ENCODE measurements at places on chromosomes 16 and 17.

DNA sequence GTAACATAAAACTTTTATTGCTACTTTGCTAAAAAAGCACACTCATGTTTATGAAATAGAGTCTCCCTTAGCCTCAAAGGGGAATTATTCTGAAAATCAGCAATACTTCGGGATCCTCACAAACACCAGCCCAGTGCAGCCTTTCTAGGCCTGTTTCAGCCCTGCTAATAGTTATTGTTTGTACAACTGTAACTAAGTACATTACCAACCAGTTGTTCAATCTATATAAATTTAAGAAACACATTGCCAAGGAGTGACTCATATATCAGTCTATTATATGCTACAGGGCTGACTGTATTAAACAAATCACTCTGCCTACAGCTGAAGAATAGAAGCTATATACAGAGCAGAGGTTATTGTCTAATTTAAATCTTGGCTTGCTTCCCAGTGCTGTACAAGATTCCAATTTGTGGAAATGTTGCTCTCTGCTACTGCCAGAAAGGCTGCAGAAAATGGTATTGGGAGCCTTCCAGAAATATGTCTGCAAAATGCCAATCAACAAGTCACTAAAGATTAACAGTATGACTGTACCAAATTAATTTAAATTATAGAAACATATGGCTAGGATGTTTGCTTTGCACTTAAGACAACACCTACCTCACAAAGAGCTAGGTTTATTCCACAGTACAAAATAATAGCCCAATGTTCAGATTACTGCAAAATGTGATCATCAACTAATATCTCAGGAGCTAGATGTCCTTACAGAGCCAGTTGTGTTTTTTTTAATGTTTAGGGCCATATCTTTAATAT, 49.7 kb downstream of the TOX3 start:
- no peak overlapping the region for H3K27ac ChIP-seq
- no peak overlapping the region for H3K4me3 ChIP-seq
- H3K27me3 ChIP-seq = peaks cover 10% of the 10 kb centered on the region
- DNase-seq = no peak

GRCh38 chr17:75570034-75570676, 17.4 kb upstream of the MYO15B start:
- H3K36me3 ChIP-seq = no peaks in the 10 kb centered on the region
- no peak overlapping the region for H3K27ac ChIP-seq
- no peaks in the 10 kb centered on the region for H3K4me1 ChIP-seq
- H3K27me3 ChIP-seq = no peaks in the 10 kb centered on the region
- DNase-seq = no peak

DNA sequence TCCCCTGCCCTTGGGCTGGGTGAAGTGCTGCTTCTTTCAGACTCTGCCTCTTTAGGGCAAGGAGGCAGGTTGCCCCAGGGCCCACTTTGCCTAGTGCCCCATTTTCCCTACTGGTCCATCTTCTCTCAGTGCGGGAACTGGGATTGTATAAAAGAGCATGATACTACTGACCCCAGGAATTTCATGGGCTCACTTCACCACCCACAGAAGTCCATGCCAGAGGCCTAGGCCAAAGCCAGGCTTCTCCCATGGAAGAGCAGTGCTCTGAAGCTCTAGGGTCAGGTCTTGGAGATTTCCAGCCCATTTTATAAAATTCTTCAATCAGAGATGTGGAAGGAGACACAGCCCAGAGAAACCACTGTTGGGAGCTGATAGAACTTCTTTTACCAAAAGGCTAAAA, 5.7 kb downstream of the CACNG1 start:
- DNase-seq = no peak
- H3K36me3 ChIP-seq = peaks cover 11% of the 10 kb centered on the region
- no peak overlapping the region for H3K4me3 ChIP-seq
- no peak overlapping the region for H3K27ac ChIP-seq
- H3K27me3 ChIP-seq = no peaks in the 10 kb centered on the region

DNA sequence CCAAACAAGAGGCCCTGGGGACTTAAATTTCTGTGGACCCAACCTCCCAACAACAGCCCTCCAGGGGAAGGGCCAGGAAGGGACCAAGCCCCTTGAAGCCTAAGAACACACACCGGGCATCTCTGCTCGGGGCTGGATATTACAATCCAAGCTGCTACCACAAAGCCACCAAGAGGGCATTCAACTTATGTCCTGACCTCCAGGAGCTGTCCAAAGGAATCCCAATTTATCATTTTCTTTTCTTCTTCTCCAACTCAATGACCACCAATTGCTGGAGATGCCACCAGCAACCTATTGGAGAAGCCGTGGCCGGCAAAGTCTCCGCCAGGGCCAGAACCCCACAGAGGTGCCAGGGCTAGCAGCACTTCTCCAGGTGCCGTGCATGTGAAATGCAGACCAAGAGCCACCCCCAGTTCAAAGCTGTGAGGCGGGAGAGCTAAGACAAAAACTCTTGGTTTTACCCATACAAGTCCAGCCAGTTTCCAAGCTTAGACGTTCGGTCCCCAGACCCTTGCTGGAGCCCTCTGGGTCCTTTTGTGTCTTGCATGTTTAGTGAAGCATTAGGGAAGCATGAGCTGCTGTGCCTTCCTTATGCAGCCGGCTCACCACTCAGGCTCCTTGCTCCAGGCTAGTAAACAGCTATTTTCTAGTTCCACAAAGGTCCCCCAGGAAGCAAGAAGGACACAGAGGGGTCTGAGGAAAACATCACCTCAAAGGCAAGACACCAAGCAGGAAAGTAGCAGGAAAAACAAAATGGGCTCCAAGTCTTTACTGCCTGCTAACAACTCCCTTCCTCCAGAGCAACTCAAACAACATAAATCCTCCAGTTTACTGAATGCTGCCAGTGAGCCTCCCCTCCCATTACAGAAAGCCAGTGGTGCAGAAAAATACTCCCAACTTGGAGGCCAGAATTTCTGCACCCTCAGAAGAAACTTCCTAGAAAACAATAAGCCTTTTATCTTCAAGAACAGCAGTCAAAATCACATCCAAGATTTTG, 3.2 kb downstream of the PITPNA start:
- peaks cover 4% of the 10 kb centered on the region for H3K36me3 ChIP-seq
- no peaks in the 10 kb centered on the region for H3K27me3 ChIP-seq
- no peak for DNase-seq
- peaks cover 33% of the 10 kb centered on the region for H3K4me1 ChIP-seq

Measured in activated naive CD8-positive, alpha-beta T cell treated with anti-CD3 and anti-CD28 coated beads for 36 hours (primary cell).